PC-3 (cell line): ENCODE measurements at places on chromosomes 1 and 21. TPM values are rescaled to one million over a fixed set of nuclear protein-coding genes. Genes with fewer than 3 reads are reported as not detected.

Gene A3GALT2
- total RNA-seq = 0.58 TPM in 1 of 2 replicates, not detected in the other

Gene SYT2
- not detected in 2 replicates for total RNA-seq

Gene IL12RB2
- total RNA-seq = 0.81 TPM in 1 of 2 replicates, not detected in the other

Gene CFAP57
- 1.2 and 2.6 TPM in 2 replicates for total RNA-seq

Gene SLC9C2
- not detected in 2 replicates for total RNA-seq

Gene AK5
- 3.4 and 3.8 TPM in 2 replicates for total RNA-seq

Gene C4BPA
- not detected in 2 replicates for total RNA-seq

DNA sequence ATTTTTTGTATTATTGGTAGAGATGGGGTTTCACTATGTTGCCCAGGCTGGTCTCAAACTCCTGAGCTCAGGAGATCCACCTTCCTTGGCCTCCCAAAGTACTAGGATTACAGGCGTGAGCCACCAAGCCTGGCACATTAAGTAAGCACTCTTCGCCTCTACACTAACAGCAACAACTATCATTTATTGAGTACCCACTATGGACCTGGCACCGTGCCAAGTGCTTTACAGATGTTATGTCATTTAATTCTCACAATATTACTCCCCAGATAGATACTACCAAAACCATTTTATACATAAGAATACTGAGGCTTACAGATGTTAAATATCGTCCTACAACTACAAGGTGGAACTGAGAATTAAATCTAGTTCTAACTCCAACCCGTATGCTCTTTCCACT, 50.1 kb downstream of the TUT4 start:
- H3K27ac ChIP-seq = no peak overlapping the region
- H3K4me3 ChIP-seq = no peak overlapping the region
- no peak for DNase-seq
- H3K36me3 ChIP-seq = no peaks in the 10 kb centered on the region; the same call in 1 of the 2 replicates

- H3K4me1 ChIP-seq = no peaks in the 10 kb centered on the region
- no peaks in the 10 kb centered on the region for H3K36me3 ChIP-seq
- no peak overlapping the region for H3K27ac ChIP-seq
- no peaks in the 10 kb centered on the region for H3K27me3 ChIP-seq
These were observed 47.6 kb upstream of the RAP1A start for GRCh38 chr1:111571987-111572386.

GRCh38 chr1:175833502-175833901, 90.1 kb upstream of the TNR start:
- H3K4me3 ChIP-seq = no peak overlapping the region
- no peak for DNase-seq
- no peaks in the 10 kb centered on the region for H3K4me1 ChIP-seq
- no peak overlapping the region for H3K27ac ChIP-seq
- 0 out of 2 replicates have a peak, but pooled peaks cover 4% of the 10 kb centered on the region for H3K27me3 ChIP-seq

DNA sequence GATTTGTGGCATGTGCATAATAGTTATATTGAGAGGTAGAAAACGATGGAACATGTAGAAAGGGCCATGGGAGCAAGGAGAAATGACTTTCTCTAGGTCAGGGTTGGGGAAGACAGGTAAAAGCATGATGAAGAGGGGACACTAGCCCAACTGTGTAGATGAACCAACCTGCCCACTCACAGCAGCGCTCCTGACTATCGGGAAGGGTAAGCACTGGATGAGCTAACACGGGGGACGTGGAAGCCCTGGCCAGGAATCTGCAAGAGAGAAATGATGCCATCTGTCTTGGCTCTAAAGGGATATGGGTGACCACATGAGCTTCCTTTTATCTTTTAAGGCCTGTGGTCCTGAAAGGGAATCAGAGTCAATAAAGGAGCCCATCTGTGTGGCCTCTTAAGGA, 36.2 kb upstream of the TMEM125 start:
- no peak for DNase-seq
- H3K36me3 ChIP-seq = no peaks in the 10 kb centered on the region
- peaks cover 24% of the 10 kb centered on the region for H3K4me1 ChIP-seq
- no peak overlapping the region for H3K4me3 ChIP-seq
- H3K27me3 ChIP-seq = no peaks in the 10 kb centered on the region

- DNase-seq = no peak
- H3K27ac ChIP-seq = no peak overlapping the region
- no peaks in the 10 kb centered on the region for H3K4me1 ChIP-seq
These were observed 43.1 kb downstream of the CASZ1 start for GRCh38 chr1:10753299-10753698.

DNA sequence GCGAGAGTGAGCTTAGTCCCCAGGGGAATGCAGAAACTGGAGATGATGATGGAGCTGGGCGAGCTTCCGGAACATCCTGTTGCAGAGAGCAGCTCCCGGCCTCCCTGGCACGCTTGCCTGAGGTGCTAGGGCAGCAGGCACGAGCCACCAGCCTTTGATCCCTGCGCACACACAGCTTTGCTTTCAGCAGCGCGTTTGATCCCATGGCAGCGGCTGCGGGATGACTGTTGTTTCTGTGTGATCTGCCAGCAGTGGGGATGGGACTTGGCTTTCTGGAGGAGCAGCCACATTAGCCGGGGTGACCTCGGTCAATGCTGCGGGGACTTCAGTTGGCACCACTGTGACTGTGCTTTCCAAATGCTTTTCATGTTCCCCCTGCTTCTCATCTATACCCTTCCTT, 193.2 kb downstream of the KAZN start:
- H3K27ac ChIP-seq = no peak overlapping the region
- no peaks in the 10 kb centered on the region for H3K27me3 ChIP-seq
- H3K4me3 ChIP-seq = no peak overlapping the region
- H3K4me1 ChIP-seq = peaks cover 10% of the 10 kb centered on the region; the same call in 1 of the 2 replicates
- H3K36me3 ChIP-seq = no peaks in the 10 kb centered on the region

- H3K4me1 ChIP-seq = no peaks in the 10 kb centered on the region; the same call in 1 of the 2 replicates
- H3K27me3 ChIP-seq = no peaks in the 10 kb centered on the region
- no peaks in the 10 kb centered on the region for H3K36me3 ChIP-seq
- no peak overlapping the region for H3K27ac ChIP-seq
These were observed 15.6 kb upstream of the ZNF669 start for GRCh38 chr1:247119600-247120407.

DNA sequence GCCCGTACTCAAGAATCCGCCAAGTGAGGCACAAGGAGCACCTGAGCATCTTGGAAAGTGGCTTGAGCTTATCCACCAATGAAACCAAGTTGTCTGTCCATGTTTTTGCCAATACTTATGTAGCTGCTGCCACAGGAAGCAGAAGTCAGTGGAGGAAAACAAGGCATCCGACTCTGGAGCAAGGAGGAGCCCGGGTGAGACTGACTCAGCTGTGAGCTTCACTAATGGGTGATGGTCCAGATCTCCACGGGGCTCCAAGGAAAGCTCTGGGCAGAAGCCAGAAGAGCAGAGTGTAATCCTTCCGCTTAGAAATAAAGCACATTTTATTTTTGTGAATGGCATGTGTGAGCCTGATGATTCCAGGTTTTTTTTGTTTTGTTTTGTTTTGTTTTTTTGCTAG, 12.3 kb upstream of the SSR2 start:
- no peak for DNase-seq
- H3K27ac ChIP-seq = no peak overlapping the region
- H3K4me1 ChIP-seq = no peaks in the 10 kb centered on the region
- no peaks in the 10 kb centered on the region for H3K27me3 ChIP-seq

- peaks cover 42% of the 10 kb centered on the region for H3K36me3 ChIP-seq
- no peak for DNase-seq
- H3K27ac ChIP-seq = no peak overlapping the region
- no peaks in the 10 kb centered on the region for H3K27me3 ChIP-seq
These were observed 117.1 kb upstream of the IFFO2 start for GRCh38 chr1:19073311-19074186.

- H3K27me3 ChIP-seq = no peaks in the 10 kb centered on the region
- H3K36me3 ChIP-seq = no peaks in the 10 kb centered on the region
- no peak for DNase-seq
- H3K4me3 ChIP-seq = no peak overlapping the region
These were observed 164.4 kb upstream of the EDN2 start for GRCh38 chr1:41648844-41649243.

- peaks cover 41% of the 10 kb centered on the region for H3K4me1 ChIP-seq
- peak within 1 kb of the TSS; percentile 98 for H3K27ac ChIP-seq
- peak; percentile 62 for DNase-seq
- H3K36me3 ChIP-seq = no peaks in the 10 kb centered on the region
- H3K27me3 ChIP-seq = no peaks in the 10 kb centered on the region
- H3K4me3 ChIP-seq = peak within 1 kb of the TSS; percentile 91
These were observed at the start of gene SLC6A9 for GRCh38 chr1:44031252-44032169. SLC6A9 (minus strand) TSS chr1:44031462; CDS start chr1:44024277, 7,185 bp downstream.

GRCh38 chr21:41868062-41868710, 11.0 kb downstream of the PRDM15 start:
- DNase-seq = no peak
- H3K4me1 ChIP-seq = peaks cover 6% of the 10 kb centered on the region
- no peaks in the 10 kb centered on the region for H3K36me3 ChIP-seq
- H3K27ac ChIP-seq = no peak overlapping the region
- no peaks in the 10 kb centered on the region for H3K27me3 ChIP-seq

DNA sequence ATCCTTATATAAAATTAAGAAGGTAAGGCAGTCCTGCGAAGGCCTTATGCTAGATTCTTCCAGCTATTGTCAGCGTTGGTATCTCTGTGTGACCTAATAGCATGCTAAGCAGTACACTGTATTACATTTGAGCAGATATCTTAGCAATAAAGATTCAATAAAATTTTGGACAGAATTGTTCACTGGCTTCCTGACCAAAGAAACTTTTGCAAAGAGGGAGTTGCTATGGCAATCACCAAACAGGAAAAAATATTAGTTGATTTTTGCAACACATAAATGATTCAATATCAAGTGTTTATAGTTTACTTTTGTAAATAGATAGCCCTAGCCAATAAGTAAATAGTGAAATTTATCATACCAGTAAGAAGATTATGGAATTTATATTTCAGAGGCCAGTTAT, 31.0 kb upstream of the PLEKHO1 start:
- H3K4me3 ChIP-seq = no peak overlapping the region
- no peaks in the 10 kb centered on the region for H3K27me3 ChIP-seq
- peaks cover 21% of the 10 kb centered on the region for H3K4me1 ChIP-seq
- no peaks in the 10 kb centered on the region for H3K36me3 ChIP-seq
- peak; percentile 16 for DNase-seq
- no peak overlapping the region for H3K27ac ChIP-seq

DNA sequence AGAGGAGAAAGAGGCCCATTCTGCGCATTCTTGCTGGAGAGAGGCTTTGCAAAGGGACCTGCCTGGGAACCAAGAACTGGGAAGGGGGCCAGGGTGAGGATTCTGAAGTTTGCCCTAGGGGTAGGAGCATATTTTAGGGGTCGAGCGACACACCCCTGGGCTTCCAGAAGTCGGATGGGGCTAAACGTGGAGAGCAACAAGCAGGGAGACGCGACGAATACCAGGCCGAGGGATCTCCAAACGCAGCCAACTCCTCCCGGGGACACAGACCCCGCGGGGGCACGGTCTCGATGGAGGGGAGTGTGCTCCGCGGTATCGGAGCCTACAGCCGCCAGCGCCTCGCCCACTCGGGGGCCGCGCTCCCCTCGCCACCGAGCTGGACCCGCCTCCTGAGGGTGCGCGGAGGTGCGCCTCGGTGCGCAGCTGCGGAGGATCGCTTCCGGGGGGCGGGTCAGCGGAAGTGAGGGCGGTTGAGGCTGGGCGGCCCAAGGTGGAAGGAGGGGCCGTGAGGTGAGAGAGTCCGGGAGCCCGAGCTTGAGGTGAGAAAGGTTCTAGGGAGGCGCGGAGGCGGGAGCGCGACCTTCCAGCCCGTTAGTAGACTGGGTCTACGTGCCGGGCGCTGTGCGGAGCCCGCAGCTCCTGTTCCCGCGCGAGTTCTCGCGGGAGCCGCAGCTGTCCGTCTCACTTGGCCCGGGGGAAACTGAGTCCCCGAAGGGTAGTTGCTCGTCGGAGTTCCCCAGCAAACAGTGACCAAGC, at the start of gene MTFR1L:
MTFR1L (plus strand) TSS at position 464 of the 756 bp plus-strand sequence. CDS start 3,151 bp downstream, outside the sequence.
- H3K36me3 ChIP-seq = no peaks in the 10 kb centered on the region
- H3K27me3 ChIP-seq = no peaks in the 10 kb centered on the region
- peaks cover 23% of the 10 kb centered on the region for H3K4me1 ChIP-seq
- peak within 1 kb of the TSS; percentile 93 for H3K4me3 ChIP-seq
- peak; percentile 72 for DNase-seq

- H3K36me3 ChIP-seq = no peaks in the 10 kb centered on the region
- H3K4me1 ChIP-seq = 0 out of 2 replicates have a peak, but pooled peaks cover 6% of the 10 kb centered on the region
- no peak overlapping the region for H3K4me3 ChIP-seq
- no peak for DNase-seq
- no peak overlapping the region for H3K27ac ChIP-seq
- H3K27me3 ChIP-seq = no peaks in the 10 kb centered on the region
These were observed 35.9 kb downstream of the CSF1 start for GRCh38 chr1:109946511-109946910.

GRCh38 chr21:43295066-43295958, 126.5 kb downstream of the CRYAA start:
- H3K36me3 ChIP-seq = no peaks in the 10 kb centered on the region
- no peak overlapping the region for H3K4me3 ChIP-seq
- DNase-seq = no peak
- H3K27me3 ChIP-seq = no peaks in the 10 kb centered on the region
- H3K27ac ChIP-seq = no peak overlapping the region
